ENCODE measurements at places on chromosomes 12 and 14.

DNA sequence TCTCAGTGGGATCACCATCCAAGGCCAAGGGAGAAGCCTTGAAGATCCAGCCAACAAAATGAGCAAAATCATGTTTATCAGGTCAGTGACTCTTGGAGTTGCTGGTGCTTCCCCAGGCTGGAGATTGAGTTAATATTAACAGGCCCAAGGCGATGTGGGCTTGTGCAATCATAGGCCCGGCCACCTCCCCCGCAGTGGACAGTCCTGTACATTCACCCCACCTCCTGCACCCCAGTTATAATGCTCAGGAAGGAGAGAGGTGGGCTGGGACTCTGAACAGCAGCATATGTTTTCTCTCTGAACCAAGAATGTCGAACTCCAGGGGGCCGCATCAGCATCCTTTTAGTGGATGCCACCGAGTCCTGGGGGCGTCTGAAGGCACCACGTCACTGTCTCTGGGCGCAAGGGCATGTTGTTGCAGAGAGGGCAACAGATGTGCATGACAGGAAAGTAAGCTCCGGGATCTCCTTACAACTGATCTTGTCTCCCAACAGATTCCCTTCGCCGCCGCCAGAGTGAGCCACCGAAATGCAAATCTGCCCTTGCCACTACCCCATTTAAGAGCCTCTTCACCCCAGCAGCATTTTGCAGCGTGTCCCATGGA, 32.2 kb upstream of the SERPINA6 start:
- DNase-seq = no peak

GRCh38 chr12:33818313-33818712, 204.0 kb upstream of the ALG10 start:
- DNase-seq = no peak

GRCh38 chr14:50037852-50038251, 78.5 kb downstream of the VCPKMT start:
- DNase-seq = no peak

GRCh38 chr12:53746592-53747092, 5.1 kb downstream of the CISTR start:
- peak; percentile 86 for DNase-seq

GRCh38 chr12:65171073-65171472, 1.7 kb downstream of the LEMD3 start:
- DNase-seq = no peak

DNA sequence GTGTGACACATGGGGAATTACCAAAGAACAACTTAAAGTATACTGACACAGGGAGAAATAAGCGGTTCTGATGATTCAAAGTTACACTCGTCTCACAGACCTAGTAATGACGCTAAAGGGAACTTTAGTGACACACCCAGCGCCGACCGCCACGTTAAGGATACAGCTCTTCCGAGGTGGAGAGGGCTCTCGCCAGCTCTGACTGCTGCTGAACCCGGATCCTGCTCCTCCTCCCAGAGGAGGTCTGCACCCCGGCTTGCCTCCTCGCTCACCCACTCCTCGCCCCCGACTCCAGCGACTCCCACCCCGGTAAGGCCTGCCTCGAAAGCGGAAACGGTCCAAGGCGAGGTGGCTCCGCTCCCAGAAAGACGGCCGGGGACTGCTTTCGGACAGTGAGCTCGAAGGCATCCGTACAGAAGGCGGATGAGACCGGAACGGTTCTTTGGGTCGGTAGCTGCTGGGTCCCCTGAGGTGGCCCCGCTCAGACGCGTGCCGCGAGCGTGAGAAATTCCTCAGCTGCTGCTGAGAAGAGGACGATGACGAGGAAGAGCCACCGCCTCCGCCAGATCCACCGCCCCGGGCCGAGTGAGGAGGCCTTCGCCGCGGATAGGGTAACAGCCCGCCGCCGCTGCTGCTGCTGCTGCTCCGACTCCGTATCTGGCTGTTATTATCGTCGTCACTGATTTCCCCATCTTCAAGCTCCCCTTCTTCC, 643 bp downstream of the ZFC3H1 start:
- DNase-seq = peak; percentile 42

DNA sequence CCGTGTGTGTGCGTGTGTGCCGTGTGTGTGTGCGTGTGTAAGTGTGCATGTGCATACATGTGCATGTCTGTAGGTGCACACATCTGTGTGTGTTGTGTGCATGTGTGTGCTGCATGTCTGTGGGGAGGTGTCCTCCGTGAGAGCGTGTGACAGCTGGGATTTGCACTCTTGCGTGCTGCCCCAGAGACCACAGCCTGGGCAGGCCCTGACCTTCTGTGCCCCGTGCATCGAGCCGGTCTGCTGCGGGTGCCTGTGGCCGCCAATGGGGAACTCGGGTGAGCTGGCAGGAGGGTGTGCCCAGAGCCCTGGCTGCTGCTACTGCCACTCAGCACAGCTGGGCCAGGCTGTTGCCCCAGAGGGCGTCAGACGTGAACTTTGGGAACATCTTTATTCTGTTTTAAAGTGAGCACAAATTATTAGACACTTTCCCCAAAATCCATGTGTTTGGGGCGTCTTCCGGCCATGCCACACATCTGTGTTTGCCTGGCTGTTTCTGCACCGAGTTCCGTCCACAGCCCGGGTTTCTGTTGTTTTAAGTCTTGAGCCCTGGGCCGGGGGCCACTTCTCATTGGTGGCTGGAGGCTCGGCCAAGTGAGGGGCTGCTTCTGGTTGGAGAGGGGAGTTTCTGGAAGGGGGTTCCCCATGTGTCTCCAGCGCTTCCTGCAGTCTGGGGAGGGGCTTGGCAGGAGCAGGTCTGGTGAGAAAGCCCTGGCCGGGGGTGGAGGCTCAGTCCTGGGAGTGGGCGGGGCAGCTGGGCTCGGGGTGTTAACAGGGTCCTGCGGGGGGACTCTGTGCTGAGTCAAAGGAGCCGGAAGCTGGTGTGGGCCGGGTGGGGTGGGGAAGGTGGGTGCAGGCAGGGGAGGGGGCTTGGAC, 7.6 kb downstream of the CEP170B start:
- DNase-seq = no peak

Measured in CD4-positive, alpha-beta T cell treated with Interleukin-6 at 100 ng/mL for 8 hours (primary cell).